ENCODE measurements at places on chromosomes 3 and 15.

DNA sequence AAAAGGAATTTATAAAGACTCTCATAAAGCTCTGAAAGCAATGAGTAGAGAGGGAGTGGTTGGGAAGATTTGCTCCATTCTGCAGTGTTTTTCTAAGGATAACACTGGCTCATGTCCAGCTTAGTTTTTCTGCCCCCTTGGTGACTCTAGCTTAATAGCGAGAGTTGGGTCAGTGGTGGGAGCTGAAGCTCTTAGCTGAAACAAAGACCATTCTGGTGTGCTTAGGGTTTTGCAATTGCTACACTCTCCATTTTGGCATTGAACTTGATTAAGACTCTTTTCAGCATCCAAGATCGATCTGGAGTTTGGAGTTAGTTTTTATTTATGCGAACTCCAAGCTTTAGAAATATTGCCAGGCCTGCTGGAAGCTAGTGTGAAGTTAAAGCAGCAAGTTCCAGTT lies 98.0 kb downstream of the ATG7 start:
- no peak for DNase-seq

DNA sequence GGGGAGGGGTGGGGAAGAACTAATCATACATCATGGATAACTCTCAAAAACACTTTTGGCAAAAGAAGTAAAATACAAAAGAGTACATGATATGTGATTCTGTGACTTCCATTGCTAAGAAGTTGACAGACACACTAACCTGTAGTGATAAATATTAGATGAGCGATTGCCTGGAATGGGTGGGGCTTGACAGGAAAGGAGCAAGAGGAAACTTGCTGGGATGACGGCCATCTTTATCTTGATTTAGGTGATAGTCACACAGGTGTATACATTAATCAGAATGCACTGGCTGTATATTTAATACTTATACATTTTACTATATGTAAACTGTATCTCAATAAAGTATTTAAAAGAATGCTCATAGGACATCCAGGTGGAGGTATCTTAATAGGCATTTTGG lies 13.1 kb downstream of the PARL start:
- no peak for DNase-seq

DNA sequence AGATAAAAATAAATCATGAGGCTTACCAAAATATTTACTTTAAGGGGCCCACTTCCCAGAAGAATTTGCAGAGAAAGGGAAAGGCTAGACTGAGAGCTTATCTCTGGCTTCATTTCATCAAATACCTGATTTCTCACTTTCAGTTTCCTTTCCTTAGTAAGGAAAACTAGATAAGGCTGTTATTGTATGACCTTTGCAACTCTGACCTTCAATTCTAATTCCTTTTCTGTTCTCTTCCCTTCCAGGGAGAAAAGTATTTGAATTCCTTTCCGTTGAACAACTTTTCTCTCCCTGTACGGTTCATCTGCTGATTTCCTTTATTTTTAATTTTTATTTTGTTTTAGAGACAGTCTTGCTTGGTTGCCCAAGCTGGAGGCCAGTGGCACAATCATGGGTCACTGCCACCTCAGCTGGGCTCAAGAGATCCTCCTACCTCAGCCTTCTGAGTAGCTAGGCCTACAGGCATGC lies 7.1 kb upstream of the PXK start:
- DNase-seq, result no peak

DNA sequence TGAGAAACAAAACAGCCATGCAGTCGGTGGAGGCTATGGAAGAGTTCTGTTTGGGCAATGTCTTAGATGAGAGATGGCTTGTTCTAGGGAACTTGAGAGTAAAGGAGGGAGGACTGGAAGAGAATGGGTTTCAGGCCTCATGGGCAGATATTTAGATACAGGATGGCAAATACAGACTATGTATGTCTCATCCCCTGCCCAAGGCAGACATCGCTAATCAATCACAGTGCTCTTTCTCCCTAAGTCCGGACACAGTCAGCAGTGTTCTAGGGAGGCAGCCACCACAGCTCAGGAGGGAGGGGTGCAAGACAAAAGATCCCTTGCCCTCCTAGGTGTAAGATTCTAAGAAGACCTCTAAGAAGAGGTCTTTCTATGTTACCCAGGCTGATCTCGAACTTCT lies 159.3 kb upstream of the TLE3 start:
- no peak for DNase-seq
